ENCODE measurements at places on chromosomes 5 and 9.

DNA sequence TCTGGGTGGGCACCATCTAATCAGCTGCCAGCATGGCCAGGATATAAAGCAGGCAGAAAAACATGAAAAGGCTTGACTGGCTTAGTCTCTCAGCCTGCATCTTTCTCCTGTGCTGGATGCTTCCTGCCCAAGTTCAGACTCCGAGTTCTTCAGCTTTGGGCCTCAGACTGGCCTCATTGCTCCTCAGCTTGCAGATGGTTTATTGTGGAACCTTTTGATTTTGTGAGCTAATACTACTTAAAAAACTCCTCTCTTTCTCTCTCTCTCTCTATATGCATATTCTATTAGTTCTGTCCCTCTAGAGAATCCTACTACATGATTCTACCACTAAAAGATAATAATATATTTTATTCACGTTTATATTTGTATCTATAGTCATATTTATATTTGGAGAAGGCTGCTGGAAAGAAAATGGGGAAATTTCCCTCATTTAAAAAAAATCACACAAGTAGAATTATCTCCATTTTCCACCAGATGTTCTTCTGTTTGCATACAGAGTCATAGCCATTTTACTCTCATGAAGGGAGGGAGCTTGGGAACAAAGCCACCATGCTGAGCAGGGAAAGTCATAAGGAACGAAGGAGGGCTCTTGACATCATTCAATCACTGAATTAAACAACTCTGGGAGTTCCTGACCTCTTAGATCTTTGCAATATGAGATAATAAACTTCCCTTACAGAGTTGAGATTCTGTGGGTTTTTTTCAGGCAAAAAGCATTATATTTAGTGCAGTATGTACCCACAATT is 1137.4 kb upstream of the CDH18 start:
- DNase-seq = no peak

DNA sequence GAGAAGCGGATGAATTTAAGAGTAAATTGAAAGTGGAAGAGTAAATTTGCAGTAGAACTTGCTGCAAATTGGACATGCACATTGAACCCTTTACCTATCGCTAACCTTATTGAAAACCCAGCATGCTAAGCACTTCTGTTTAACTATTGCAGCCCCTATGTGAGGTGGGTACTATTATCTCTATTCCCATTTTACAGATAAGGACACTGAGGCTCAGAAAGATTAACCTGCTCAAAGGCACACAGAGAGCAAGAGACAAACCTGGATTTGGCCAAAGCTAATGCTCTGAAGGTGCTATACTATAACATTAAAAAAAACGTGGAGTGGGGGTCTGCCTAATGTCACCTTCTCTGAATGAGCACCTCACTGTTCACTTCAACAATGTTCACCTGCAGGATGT is 21.0 kb downstream of the SH3RF2 start:
- no peak for DNase-seq

GRCh38 chr9:137723783-137724445 is 105.1 kb downstream of the EHMT1 start:
- DNase-seq = no peak

DNA sequence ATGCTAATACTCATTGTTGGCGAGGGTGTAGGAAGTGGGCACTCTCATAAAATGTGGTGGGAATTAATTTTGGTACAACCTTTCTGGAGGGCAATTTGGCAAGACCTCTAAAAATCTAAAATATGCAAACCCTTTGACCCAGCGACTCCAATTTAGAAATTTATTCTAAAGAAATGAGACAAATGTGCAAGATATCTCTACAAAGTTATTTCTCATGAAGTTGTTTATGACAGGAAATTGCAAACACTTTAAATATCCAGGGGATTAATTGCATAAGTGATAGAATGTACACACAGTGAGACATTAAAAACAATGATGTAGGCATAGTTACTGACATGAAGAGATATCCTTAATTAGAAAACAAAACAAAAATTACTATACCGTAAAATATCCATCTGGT is 246.3 kb upstream of the MAP3K1 start:
- DNase-seq = no peak

GRCh38 chr9:38319496-38320173 is 72.9 kb upstream of the ALDH1B1 start:
- no peak for DNase-seq

- no peak for DNase-seq
These were observed 395.0 kb downstream of the MLLT3 start for GRCh38 chr9:20227166-20227874.

GRCh38 chr5:121630402-121630801 is 221.3 kb upstream of the FTMT start:
- no peak for DNase-seq

GRCh38 chr5:1423901-1424603 is 21.2 kb downstream of the SLC6A3 start:
- DNase-seq = no peak

- no peak for DNase-seq
These were observed 2.9 kb downstream of the NR2F1-AS1 start for GRCh38 chr5:93577854-93578812.

DNA sequence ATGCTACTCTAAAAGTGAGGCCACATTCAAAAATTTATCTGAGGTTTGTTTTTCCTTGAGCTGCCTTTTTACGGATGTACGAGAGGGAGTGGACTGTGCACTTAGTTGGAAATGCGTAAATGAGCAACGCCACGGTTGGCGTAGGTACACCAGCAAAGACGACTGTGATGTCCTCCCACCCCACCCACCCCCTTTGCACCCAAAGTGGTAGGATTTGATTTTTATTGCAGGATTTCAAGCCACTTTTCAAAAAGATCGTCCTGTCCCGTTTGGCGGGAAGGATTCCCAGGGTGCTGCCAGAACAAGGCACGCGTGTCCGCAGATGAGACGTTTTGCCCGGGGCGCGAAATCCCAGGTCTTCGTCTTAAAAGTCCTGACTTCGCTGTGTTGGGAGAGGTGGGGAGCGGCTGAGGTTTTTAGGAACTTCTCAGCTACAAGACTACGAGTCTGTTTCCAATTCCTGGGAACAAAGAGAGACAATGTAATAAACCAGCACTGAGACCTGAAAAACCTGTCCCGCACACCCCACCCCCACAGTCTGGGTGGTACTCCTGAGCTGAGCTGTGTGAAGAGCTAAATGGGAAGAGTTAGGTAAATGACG is 1.0 kb upstream of the TLE1 start:
- no peak for DNase-seq

DNA sequence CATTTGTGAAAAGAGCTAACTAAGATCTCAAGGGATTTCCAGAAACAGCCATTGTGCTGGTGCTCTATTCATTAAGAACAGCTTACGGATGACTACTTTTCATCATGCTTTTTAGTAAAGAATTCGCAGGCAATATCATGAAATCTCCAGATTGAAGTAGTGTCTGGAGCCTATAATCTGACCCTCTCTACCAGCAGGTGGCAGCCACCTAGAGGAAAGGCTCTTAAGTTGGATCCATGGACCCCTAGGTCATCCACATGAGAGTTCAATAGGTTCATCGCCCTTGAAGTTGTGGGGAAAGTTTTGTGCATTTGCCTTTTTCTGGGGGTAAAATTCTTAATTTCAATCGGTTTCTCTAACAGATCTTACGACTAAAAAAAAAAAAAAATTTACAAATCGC is 82.3 kb downstream of the SLC1A3 start:
- no peak for DNase-seq

- DNase-seq = no peak
These were observed 47.0 kb downstream of the CRB2 start for GRCh38 chr9:123402981-123403509.

GRCh38 chr5:91122651-91123050 is 260.5 kb downstream of the ARRDC3 start:
- DNase-seq = no peak

DNA sequence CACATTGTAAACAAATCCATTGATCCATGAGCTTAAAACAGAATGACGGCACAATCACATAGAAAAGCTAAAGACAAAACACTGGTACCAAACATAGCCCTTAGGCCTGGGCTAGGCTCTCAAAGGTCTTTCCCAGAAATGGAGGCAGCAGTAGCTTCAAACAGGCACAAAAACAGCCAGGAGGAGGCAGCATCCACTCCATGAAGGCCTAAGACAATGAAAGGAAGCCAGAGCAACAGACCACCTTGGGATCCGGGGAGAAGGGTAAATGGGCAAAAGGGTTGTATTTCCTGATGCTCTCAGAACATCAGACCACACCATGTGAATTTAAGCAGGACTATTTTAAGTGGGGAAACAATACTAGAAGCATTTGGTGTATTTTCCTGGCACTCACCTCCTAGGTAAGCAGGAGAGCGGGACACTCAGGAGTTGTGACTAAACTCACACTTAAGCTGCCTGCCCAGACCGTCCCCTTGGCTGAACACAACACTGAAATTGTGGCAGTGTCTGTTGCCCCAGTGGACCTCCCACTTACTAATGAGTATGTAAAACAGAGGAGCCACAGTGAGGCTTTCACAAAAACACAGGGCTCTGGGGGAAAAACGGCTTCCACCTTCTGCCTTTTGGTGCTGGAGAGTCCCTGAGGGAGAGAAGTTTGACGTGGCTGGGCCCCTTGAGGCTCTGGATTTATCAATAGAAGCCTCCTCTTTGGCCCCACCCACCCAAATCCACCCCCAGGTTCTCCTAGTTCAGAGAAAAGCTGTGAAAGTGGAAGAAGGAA is 11.9 kb downstream of the GNPDA1 start:
- DNase-seq = no peak

- no peak for DNase-seq
These were observed 64.4 kb upstream of the SSBP2 start for GRCh38 chr5:81815321-81815720.

GRCh38 chr9:22921742-22922141 is 475.1 kb downstream of the DMRTA1 start:
- DNase-seq = no peak

- no peak for DNase-seq
These were observed 21.0 kb downstream of the HNRNPK start for GRCh38 chr9:83959061-83959460.

- DNase-seq = no peak
These were observed 257.6 kb upstream of the POU5F2 start for GRCh38 chr5:93998951-93999455.

DNA sequence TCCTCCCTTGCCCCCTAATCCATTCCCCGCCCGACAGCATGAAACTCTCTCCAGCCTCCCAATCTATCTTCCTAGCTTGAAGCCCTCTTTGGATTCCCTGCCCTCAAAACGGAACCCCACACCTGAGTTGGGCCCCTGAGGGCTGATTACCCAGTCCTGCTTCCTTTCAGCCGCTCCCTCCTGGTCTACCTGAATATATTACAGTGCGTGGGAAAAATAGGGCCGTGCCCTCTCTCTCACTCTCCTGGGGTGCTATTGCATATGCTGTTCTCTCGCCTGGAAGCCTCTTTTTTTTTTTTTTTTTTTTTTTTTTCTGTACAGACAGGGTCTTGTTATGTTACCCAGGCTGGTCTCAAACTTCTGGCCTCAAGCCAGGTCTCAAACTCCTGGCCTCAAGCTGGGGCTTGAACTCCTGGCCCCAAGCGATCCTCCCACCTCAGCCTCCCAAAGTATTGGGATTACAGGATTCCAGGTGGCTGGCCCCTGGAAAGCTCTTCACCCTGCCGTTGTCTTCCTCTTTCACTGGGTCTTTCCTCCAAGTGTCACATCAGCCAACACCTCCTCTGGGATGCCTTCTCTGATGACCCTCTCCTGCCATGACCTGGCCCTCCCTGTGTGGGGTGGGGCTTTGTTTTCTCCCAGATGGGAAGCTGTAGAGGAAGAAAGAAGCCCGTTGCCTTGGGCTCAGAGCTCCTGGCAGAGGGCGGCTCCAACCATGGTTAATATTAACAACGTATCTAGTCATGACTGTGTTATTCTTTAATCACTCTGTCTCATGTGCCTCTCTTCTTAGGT is 8.2 kb downstream of the DNM1 start:
- DNase-seq = no peak

DNA sequence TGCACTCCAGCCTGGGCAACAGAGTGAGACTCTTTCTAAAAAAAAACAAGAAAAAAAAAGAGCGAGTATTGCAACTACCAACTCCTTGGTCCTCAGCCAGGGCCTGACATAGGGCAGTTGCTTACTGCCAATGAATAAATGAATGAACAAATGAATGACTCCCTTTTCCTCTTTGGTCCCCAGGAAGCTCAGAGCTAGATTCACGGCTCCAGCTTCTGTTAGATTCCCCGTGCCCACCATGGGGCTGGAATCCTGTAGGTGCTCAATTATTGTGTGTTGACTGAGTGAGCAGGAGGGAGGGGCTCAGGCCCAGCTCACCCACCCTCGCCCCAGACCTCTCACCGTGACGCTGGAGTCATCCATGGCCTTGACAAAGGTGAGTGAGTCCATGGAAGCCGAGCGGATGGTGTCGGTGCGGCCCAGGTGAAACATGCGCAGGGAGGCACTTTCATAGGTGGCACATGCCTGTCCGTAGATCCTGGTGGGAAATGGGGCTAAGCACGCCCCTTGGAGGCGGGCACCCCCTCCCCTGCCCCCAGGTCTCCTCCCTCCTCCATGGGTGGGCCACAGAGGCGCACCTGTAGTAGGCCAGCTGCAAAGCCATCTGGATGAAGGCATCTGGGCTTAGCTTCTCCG is 12.8 kb downstream of the CRAT start:
- DNase-seq = no peak

GRCh38 chr9:127123064-127123890 is 842 bp upstream of the ANGPTL2 start:
- DNase-seq = no peak

DNA sequence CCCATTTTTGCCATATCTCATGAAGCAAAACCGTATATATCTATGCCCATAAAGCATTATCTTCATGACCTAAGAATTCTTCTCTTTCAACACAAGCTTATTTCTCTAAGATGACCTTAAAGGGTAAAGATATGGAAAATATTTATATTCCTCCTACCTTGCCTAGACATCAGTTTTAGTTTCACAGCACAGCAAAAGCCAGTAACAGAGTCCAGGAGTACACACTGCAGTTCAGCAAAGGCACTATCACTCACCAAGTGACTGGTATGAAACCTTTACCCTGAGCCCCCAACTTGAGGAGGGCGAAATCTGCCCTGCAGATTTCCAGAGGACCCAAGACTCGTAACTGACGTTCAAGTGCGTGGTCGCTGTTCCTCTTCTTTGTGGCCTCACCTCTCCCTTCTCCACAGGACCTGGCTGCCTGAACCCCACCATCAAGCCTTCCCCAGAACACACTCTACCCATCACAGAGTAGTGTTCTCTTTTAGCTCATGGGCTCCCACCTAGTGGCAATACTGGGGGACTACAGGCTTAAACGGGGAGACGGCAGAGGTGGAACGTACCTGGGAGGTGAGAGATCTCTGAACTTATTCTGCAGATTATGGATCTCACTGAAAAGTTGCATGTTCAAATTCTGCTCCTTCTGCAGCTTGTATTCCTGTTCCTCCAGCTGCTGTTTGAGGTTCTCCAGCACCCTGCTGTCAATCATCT is 141.0 kb downstream of the CDK5RAP2 start:
- no peak for DNase-seq

- no peak for DNase-seq
These were observed 4.1 kb downstream of the SAXO1 start for GRCh38 chr9:19028835-19029451.

GRCh38 chr9:137738703-137739102 is 119.9 kb downstream of the EHMT1 start:
- DNase-seq = no peak

DNA sequence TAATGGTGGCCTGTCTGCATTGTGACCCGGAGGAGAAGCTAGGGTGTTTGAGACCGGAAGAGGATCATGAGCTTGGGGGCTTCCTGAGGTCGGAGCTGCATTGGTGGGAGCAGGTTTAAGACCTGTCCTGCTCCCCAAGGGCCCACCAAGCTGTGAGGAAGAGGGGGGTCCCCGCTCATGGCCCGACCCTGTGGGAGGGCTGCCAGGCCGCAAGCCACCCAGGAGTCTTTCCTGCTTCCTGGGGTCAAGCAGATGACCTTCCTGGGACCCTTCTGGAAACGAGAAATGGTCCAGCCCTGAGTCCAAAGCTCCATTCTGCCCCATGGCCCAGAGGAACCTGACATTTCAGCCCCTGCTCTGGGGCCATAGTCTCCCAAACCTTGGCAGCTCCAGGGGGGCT is 61.5 kb upstream of the RNU6ATAC start:
- no peak for DNase-seq
